ENCODE measurements at places on chromosomes 12 and 14. TPM values are rescaled to one million over a fixed set of nuclear protein-coding genes. Genes with fewer than 3 reads are reported as not detected.

DNA sequence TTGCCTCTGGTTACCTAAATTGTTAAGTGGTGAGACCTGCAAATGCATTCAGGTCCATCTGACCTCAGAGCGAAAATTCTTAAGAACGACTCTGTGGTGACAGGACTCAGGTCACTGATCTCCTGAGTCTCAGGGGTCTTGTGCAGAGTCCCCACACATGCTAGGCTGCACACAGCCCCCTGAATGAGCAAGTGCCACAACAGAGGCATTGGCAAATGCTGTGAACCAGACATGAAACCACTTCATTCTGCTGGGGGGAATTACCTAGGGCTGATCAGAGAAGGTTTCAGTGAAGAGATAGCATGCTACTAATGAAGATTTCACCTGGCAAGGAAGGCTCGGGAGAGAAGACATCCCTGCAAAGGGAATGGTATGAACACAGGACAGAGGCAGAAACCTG, 281.6 kb downstream of the ITPR2 start:
- no peak for DNase-seq

GRCh38 chr12:119505001-119505400, 88.6 kb upstream of the TMEM233 start:
- DNase-seq: no peak

GRCh38 chr14:89912667-89913211, 41.8 kb downstream of the EFCAB11 start:
- DNase-seq: no peak

The AQP2 gene
- total RNA-seq: not detected

The ADAMTS20 gene
- total RNA-seq: not detected

The TDRD9 gene
- total RNA-seq: 0.54 TPM

Data from activated naive CD8-positive, alpha-beta T cell treated with anti-CD3 and anti-CD28 coated beads for 36 hours (primary cell).